ENCODE measurements at places on chromosomes 3 and 15.

GRCh38 chr3:194087280-194087679 lies 48.7 kb upstream of the HES1 start:
- DNase-seq, result no peak

- DNase-seq, result no peak
These were observed 24.9 kb downstream of the ETFA start for GRCh38 chr15:76286271-76286879.

DNA sequence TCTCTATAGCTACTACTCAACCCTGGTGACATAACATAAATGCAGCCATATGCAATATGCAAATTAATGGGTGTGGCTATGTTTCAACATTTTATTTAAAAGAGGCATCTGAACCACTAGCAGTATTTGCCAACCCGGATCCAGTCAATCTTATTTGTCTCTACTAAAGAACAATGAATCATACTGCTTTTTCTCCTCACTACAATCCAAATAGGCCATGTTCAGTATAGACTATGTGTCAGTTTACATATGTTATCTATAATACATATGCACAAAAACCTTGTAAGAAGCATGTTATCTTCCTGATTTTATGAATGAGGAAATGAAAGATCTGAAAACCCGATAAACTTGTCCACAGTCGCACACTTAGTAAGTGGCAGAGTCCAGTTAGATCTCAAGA lies 125.7 kb downstream of the STAG1 start:
- no peak for DNase-seq

DNA sequence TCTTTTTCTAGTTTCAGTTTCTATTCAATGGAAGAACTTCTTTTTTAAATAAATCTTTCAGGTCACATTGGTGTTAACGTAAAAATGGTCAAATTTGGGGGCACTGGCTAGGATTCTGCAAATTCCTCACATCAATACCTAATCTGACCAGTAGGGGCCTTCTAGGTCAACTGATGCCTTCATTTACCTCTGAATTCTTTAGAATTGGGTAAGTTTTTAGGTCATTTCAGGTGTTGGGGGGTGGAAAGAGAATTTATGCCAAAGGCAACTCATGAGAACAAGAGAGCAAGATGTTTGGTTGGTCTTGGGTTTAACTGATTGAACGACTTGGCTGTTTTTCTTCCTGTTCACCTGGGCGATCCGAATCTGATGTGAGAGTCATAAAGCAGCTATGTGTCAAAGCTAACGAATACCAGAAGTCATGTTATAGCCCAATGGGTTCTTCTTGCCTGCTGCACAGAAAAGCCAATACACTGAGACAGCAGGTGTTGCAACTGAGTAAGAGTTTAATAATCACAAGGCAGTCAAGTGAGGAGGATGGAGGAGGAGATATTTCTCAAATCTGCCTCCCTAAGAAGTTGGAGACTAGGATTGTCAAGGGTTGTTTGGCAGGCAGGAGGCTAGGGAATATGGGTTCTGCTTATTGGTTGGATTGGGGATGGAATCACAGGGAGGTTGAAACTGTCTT lies 15.3 kb downstream of the LRRC49 start:
- DNase-seq, result no peak

- no peak for DNase-seq
These were observed 47.0 kb downstream of the OCA2 start for GRCh38 chr15:28051955-28052633.

- DNase-seq, result no peak
These were observed 47.1 kb downstream of the POC1A start for GRCh38 chr3:52106951-52107611.

- no peak for DNase-seq
These were observed 86.2 kb downstream of the NPAP1 start for GRCh38 chr15:24761704-24762302.

DNA sequence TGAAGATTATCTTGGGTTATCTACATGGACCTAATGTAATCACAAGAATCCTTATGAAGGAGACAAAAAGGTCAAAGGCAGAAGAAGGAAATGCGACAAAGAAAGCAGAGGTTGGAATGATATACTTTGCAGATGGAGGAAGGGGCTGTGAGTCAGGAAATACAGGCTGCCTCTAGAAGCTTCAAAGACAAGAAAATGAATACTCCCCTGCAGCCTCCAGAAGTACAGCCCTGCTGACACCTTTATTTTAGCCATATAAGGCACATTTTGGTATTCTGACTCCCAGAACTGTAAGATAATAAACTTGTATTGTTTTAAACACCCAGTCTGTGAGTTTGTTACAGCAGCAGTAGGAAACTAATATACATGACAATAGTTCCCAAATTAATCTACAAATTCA lies 58.6 kb downstream of the SIDT1 start:
- no peak for DNase-seq

DNA sequence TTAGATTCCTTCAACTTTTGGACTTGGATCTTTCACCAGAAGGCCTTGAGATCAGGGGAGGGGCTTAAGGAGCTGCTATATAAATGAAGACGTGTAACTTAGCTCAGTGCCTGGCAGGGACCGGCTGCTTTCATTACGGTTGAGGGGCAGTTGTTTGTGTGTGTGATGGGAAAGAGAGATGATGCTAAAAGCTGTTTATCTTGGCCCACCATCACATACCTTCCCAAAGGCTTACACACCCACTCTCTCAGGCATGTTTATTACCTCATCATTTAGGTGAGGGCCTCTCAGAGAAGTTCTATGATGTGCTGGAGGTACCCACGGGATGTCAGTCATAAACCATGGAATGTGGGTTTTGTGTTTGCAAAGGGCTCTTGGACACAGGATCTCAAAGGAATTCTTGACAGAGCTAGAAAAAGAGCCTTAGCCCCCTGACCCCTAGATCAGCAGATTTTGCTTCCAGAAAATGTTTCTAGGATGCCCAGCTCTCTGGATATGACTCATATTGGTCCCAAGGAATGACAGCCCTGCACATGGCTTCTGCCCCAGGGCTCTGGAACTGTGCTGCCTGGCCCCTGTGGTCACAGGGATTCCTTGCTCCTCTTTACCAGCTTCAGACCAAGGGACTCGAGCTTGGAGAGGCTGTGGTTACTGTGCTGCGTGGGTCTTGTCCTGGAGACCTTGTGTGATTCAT lies 15.9 kb upstream of the SMAD3 start:
- DNase-seq, result no peak

DNA sequence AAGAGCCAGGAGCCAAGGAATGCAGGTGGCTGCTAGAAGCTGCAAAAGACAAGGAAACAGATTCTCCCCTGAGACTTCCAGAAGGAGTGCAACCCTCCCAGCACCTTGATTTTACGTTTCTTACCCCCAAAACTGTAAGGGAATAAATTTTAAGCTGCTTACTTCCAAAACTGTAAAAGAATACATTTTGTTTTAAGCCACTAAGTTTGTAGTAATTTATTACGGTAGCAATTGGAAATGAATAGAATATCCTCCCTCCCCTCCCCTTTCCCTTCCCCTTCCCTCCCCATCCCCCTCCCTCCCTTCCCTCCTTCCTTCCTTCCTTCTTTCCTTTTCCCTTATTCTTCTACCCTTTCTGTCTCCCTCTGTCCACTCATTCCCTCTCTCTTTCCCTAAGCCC lies 203.7 kb upstream of the CFAP20DC start:
- no peak for DNase-seq

DNA sequence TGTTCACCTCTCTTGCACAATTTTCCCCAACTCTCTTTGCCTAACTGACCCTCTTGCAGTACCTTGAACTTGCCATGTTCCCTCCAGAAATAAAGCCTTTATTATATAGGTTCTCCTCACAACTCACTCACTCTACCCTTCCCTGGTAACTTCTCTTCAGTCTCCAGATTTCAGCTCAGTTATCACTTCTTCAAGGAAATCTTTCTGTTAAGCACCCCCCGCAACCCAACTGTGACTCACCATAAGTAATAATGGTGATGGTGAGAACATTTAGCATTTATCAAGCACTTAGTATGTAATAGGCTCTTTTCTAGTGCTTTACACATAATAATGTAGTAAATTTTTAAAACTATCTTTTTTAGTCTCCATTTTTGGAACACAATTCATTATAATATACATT lies 8.1 kb upstream of the OR5K1 start:
- no peak for DNase-seq

GRCh38 chr3:128992926-128993460 lies 883 bp downstream of the CFAP92 start:
- DNase-seq, result no peak

DNA sequence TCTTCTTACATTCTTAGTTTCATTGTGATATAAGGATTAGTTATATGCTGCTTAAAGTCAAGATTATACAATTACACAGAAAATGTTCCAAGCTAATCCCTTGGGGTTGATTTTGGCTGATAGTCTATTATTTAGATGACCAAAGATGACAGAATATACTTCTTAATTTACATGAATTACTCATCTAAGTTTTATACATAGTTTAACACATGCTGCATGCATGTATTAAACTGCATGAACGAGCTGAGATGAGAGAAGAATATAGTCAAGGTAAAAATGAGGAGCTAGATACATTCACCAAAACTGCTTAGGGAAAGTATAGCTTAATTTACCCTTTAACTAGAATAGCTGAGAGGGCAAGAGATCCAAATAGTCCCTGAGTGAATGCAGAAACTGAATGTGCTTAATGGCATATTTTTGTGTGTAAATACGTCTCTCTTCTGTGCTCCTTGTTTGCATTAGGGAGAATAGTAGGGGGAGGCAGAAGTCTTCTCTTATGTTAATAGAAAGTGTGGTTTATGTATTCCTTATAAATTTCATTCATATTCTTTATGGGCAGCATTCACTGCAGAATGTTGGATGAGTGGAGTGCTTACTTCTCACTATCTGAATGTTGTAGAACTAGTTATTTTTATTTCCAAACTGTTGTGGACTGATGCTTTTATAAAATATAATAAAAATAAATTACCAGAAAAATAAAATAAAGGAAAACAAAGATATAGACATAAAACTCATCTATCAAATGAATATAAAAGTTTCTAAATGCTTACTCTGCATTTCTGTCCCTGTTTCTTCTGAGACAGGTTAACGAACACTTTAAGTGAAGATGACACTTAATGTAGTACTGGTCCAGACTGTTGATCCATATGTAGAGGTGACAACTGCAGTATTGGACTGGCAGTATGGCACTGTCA lies 327.8 kb downstream of the RBMS3 start:
- DNase-seq, result no peak

DNA sequence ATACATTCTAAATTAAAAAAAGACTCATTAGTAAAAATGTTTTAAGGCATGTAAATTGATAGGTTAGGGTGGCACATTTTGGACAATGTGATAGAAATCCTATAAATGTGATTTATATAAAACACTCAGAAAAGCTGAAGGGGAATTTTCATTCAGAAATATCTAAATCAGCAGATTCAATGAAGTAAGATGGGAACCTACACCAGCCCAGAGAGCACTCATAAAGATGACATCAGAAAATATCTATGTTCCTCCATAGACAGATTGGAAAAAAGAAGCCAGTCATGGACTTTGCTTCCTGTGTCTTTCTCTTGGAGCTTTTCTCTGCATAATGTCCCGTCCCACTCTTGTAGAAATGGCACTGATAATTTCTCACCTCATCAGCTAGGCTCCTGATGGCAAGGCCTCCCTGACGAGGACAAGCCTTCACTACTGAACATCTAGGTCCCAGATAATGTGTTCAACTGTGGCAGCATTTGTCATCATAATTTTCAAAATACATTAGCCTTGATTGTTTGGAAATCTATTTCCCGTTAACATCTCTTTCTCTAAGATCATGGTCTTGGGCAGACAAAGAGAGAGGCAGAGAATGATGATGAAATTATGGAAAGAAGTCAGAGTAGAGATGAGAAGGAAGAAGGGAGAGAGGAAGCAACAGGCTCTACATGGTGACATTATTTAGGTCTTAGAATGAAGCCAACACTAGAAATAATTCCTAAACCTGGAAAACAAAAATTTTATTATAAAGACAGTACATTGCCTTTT lies 354.4 kb downstream of the NTRK3 start:
- no peak for DNase-seq

GRCh38 chr3:114420072-114420471 lies 126.2 kb downstream of the TIGIT start:
- no peak for DNase-seq

DNA sequence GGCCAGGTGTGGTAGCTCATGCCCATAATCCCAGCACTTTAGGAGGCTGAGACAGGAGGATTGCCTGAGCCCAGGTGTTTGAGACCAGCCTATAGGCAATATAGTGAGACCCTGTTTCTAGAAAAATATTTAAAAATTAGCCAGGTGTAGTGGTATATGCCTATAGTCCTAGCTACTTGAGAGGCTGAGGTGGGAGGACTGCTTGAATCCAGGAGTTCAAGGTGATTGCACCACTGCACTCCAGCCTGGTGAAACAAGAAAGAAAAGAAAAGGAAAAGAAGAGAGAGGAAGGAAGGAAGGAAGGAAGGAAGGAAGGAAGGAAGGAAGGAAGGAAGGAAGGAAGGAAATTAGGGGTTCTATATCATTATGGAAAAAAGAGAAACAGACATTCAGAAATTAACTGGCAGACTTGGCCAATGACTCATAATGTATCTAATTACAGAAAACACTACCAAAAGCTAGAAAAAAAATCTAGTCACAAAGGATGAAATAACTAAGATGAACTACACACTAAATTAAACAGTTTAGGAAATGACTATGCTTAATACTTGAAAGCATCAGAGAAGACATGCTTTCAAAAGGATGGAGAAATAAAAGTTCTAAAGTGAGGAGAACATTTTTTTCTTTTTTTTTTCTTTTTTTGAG lies 45.4 kb upstream of the TERB2 start:
- DNase-seq, result no peak

DNA sequence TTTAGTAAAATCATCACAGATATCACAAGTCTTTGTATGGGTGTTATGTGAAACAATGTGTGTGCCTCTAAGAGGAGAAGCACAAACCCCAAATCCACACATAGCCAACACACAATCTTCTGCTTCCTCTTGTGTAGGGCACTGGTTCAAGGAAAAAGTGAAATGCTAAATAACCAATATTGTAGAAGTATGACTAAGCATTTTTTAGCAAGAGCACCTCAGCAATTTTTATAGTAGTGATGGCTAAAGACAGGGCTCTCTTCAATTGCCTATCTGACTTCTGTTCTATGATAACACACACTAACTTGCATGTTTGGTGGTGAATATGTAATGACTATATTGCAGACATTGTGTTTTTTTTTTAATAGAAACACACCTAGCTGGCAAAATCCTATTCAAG lies 997.9 kb upstream of the ALCAM start:
- no peak for DNase-seq

Measured in stimulated activated CD8-positive, alpha-beta memory T cell treated with anti-CD3 and anti-CD28 coated beads, Interleukin-15, amount 100 ng/mL, for 4 hours (primary cell).